ENCODE measurements at places on chromosomes 16 and 17. TPM values are rescaled to one million over a fixed set of nuclear protein-coding genes. Genes with fewer than 3 reads are reported as not detected.

DNA sequence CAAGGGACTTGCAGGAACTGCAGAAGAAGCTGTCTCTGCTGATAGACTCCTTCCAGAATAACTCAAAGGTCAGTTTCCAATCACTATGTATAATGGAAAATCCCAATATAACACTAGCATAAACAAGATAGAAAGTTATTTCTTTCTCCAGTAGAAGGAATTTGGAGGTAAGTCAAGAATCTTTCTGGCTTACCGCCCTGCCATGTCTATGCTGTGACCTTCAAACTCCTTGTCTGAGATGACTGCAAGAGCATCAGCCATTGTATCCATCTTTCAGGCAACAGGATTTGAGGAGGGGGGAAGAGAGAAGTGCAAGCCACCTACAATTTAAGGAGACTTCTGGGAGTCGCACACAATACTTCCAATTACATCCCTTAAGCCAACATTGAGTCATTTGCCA is 2.7 kb downstream of the LDAF1 start:
- DNase-seq: no peak

Gene CLEC19A
- not detected for total RNA-seq

GRCh38 chr17:40803617-40804082 is 3.9 kb upstream of the KRT28 start:
- DNase-seq: peak; percentile 54

DNA sequence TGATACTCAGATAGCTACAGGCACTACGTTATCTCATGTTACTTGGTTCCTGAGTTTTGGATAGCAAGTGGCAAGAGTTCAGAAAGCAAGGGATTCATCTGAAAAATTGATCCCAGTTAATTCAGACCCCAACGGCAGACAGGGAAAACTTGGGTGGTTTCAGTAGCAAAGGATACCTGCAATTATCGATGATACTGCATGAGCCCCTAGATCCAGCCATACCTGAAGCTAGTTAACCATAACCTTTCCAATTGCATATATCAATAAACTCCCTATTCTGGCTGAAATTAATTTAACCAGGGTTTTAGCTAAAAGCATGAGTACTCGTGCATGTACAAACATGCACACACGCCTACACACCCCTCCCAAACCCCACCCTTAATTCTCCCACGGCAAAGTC is 4.3 kb downstream of the KNOP1 start:
- DNase-seq: no peak

GRCh38 chr16:86064431-86065250 is 165.7 kb downstream of the IRF8 start:
- no peak for DNase-seq

- no peak for DNase-seq
Measured at GRCh38 chr16:87829988-87830672, 39.2 kb downstream of the SLC7A5 start.
